Body of pancreas (tissue), 4 donors: ENCODE measurements at places on chromosomes 4 and X. TPM values are rescaled to one million over a fixed set of nuclear protein-coding genes. Genes with fewer than 3 reads are reported as not detected.

Gene TBC1D9
- total RNA-seq: 11.2 TPM

GRCh38 chr4:31995943-31996901 is 1276.1 kb downstream of the PCDH7 start:
- no peaks in the 10 kb centered on the region for H3K4me1 ChIP-seq
- H3K4me3 ChIP-seq: no peak overlapping the region
- H3K27me3 ChIP-seq: no peaks in the 10 kb centered on the region
- H3K27ac ChIP-seq: no peak overlapping the region
- H3K36me3 ChIP-seq: no peaks in the 10 kb centered on the region
- DNase-seq: no peak

Gene HSD17B13
- 0.66 TPM for total RNA-seq

DNA sequence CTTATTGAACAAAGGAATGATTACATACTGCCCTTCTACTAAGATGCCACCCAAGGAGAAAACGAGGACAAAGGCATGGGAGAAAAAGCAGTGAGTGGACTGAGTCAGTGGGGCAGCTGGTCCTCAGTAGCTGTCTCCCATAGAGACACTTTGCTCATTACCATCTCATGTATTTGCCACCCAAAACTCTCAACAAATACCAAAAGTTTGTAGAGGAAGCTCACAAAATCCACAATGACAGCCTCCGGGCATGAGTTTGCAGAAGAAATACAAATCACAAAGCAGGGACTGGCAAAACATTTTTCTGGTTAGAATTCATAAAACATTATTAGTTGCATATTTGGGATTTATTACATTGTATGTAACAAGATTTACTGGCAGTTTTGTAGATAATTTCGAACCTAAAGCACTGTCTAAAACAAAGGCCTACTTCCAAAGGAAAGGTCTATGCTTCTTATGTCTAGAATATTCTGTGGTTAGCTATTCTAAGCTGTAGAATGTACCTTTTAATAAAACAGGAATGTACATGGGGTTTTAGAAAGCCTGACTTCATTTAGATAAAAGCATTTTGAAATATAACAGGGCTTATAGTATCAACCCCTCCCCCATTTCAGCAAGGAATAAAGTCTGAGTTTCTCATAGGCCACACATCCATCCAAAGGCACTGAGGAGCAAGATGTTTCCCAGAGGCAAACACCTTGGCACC is 17.7 kb downstream of the PCDH18 start:
- no peaks in the 10 kb centered on the region for H3K27me3 ChIP-seq
- H3K4me3 ChIP-seq: no peak overlapping the region
- no peak for DNase-seq
- no peaks in the 10 kb centered on the region for H3K4me1 ChIP-seq
- no peak overlapping the region for H3K27ac ChIP-seq

DNA sequence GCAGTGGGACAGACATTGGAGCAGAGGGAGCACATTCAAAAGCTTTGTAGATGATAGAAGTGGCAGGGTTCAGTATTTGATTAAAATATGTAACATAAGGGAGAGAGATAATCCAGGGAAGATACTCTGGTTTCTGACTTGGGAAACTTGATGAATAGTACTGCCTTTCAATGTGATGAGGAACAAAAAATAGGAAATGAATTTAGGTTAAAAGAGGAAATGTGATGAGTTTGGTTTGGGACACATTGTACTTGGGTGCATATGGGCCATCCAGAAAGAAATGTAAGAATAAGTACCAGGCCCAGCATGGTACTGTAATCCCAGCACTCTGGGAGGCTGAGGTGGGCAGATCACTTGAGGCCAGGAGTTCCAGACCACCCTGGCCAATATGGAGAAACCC is 20.9 kb upstream of the NDNF start:
- no peaks in the 10 kb centered on the region for H3K4me1 ChIP-seq
- no peak for DNase-seq
- H3K4me3 ChIP-seq: no peak overlapping the region
- H3K27me3 ChIP-seq: no peaks in the 10 kb centered on the region
- no peaks in the 10 kb centered on the region for H3K36me3 ChIP-seq
- no peak overlapping the region for H3K27ac ChIP-seq

Gene MAGEA9B
- total RNA-seq: not detected

Gene GPR78
- not detected for total RNA-seq

DNA sequence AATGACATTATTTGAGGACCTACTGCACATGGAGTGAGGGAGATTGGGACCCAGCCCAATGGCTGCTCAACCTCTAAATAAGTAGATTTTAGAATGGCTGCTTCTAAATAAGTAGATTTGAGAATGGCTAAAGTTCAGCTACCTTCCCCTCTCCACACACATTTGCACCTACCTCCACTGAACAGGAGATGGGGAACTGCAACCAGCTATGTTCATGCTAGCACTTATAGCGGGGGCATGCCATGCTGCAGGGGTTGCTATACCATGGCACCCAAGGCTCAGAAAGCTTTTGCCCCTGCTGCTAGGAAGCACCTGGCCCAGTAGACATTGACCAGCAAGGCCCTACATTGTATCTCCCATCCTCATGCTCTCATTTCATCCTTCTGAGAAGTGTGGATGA is 70.2 kb upstream of the MAOA start:
- no peak overlapping the region for H3K4me3 ChIP-seq
- no peaks in the 10 kb centered on the region for H3K27me3 ChIP-seq
- H3K4me1 ChIP-seq: peaks cover 27% of the 10 kb centered on the region
- no peak overlapping the region for H3K27ac ChIP-seq
- no peak for DNase-seq
- H3K36me3 ChIP-seq: no peaks in the 10 kb centered on the region
